Sciatic nerve (tissue), 2 donors: ENCODE measurements at places on chromosomes 6 and 20. TPM values are rescaled to one million over a fixed set of nuclear protein-coding genes. Genes with fewer than 3 reads are reported as not detected.

Gene NRN1
- 90.1 TPM for total RNA-seq

Gene LY6G6C
- 0.71 TPM for total RNA-seq

Gene RSPH3
- total RNA-seq: 11.1 TPM

GRCh38 chr6:53100561-53100960 is 35.4 kb downstream of the FBXO9 start:
- no peak for DNase-seq

DNA sequence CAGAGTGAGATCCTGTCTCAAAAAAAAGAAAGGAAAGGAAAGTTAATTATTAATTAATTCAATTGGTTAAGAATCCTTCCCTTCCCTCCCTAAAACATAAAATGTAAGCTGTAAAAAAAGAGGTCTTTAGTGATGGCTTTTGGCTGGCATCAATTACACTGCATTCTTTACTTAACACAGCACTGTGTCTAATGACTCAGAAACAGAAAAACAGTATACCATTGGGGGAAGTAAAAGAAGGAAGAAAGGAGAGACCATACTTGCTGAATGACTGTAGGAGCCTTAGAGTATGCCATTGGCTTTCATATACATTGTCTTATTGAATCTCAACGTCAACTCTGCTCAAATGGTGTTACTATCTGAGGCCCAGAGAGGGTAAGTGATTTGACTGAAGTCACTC is 18.3 kb upstream of the CITED2 start:
- no peak for DNase-seq

DNA sequence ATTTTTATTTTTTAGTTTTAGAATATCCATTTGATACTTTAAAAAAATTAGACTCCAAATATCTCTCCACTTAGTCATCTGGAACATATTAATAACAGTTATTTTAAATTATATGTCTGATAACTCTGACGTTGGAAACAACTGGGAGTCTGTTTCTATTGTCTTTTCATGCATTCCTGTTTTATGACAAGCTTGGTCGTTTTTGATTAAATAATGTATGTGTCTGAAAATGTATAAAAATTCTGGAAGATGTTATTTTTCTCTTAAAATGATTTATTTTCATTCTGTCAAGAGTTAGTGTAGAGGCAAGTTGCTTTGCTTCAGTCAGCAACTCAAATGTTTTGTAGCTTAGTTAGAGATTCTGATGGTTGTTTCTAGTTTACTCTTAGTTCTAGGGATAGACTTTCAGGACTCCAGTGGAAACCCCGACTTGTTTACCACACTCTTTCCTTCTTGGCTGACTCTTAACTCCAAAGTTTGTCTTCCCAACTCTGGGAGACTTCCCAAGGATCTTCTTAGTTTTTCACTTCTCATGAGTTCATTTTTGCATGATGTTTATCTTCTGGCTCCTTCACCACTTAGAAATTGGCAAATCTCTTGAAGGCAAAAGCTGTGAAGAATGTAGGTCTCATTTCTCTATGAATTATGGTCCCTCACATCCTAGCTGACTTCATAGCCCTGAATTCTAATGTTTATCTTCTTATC is 190.9 kb downstream of the LAMA2 start:
- DNase-seq: no peak

- DNase-seq: no peak
Measured at GRCh38 chr6:142566628-142567396, 265.0 kb downstream of the ADGRG6 start.

GRCh38 chr6:6781172-6781872 is 192.8 kb downstream of the LY86 start:
- DNase-seq: peak; percentile 70

- no peak for DNase-seq
Measured at GRCh38 chr20:24056491-24056890, 67.9 kb upstream of the GGTLC1 start.

GRCh38 chr6:4743062-4743461 is 33.1 kb upstream of the CDYL start:
- DNase-seq: no peak

DNA sequence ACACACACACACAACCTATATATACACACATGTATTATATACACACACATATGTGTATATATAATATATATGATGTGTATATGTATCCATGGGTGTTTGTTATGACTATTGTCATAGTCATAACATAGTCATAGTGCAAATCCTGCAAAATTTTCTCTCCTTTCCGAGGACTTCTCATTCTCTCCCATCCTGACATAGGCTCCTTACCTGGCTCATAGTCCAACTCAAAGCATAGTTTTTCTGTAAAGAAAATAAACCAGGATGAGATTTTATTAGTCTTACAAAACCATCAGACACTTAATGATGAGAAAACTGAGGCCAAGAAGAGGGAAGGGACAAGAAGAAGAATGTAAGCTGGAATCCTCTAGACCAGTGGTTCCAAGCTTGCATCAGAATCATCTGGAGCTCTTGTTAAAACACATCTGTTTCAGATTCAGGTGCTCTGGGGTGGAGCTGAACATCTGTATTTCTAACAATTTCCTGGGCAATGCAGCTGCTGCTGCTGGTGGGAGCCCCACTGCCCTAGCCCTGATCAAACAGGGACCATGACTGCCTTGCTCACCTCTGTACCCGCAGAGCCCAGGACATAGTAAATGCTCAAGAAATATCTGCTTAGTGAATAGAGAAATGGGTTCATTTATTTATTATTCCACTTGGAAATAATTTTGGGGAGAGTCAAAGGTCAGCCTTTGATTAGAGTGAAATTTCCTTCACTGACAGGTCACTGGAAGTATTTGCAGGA is 5.3 kb downstream of the TRIM10 start:
- DNase-seq: no peak

DNA sequence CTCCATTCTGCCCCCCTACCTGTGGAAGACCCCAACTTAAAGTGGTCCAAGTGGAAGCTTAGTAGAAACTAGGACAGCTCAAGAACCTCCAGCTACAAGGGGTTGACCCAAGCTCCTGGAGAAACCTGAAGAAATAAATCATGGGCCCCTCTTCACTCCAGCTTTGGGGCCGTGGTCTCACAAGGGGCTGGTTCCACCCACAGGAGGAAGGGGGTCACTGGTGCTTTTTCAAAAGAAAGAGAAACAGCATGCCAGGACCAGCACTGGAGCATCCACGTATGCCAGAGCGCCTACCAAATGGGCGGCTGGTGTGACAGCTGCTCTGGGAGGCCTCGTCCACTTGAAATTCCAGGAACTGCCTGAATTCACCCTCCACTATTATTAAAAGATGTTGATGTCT is 14.4 kb upstream of the ANKRD60 start:
- DNase-seq: no peak

- DNase-seq: no peak
Measured at GRCh38 chr6:1912731-1913130, 303.0 kb downstream of the FOXC1 start.

GRCh38 chr20:2807019-2807418 is 6.6 kb upstream of the CPXM1 start:
- no peak for DNase-seq

DNA sequence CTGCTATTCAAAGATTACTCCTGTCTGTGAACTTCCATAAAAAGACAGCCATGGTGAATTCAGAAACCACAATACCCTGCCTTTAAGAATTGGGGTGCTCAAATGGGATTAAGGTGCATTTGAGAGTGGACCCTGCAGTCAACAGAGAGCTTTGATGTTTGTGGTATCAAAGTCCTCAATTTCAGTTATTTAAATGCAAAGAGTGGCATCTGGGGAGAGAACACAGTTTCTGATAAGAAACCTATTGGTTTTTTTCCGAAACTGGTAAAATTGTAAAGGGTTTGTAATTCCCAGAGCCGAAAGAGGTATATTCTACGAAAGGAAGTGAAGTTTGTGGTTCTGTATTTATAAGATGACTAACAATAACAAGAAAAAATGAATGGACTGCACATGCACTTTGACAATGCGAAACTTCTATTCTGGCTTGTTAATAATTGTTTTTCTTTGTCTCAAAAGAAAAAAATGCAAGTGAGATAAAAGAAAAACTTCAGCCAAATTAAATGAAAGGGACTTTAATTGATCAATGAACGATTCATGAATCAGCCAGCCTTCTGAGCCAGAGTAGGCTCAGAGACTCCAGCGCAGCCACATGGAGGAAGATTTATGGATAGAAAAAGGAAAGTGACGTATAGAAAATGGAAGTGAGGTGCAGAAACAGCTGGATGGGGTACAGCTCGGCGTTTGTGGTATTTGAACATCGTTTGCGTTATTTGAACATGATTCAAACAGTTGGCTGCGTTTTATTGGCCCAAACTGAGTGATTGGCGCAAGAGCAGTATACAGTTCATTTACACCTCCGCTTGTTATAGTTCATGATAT is 70.5 kb upstream of the DUSP22 start:
- no peak for DNase-seq
